Neural progenitor cell (in vitro differentiated cells): ENCODE measurements at places on chromosomes 6 and 20. TPM values are rescaled to one million over a fixed set of nuclear protein-coding genes. Genes with fewer than 3 reads are reported as not detected.

FOXP4 gene
- total RNA-seq: 2.7 and 6.9 TPM in 2 replicates

BACH2 gene
- 3.9 and 5.3 TPM in 2 replicates for total RNA-seq

DNA sequence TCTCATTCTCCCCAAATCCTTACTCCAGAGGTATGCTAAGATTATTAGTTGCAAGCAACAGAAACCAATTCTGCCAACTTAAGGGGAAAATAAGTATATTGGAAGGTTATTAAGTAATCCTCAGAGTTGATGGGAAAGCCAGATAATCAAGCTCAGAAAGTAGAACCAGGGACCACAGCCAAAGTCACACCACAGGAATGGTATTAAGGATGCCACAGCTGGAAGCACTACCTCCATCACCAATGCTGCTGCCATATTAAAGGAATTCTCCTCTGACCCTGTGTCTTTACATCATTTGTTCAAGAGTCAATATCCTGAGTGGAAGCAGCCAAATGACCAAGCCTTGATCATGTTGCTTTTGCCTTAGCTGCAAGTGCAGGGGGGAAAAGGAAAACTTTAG, 9.9 kb downstream of the PROCR start:
- H3K4me1 ChIP-seq: no peaks in the 10 kb centered on the region
- no peak for DNase-seq
- H3K27me3 ChIP-seq: no peaks in the 10 kb centered on the region
- no peak overlapping the region for H3K4me3 ChIP-seq
- H3K36me3 ChIP-seq: no peaks in the 10 kb centered on the region

- no peak overlapping the region for H3K27ac ChIP-seq
- no peaks in the 10 kb centered on the region for H3K36me3 ChIP-seq
These were observed 14.3 kb upstream of the MYT1 start for GRCh38 chr20:64149809-64150560.

GRCh38 chr6:95227351-95227750, 350.0 kb upstream of the MANEA start:
- H3K27me3 ChIP-seq: peaks cover 27% of the 10 kb centered on the region
- no peaks in the 10 kb centered on the region for H3K36me3 ChIP-seq
- H3K4me3 ChIP-seq: no peak overlapping the region
- no peak for DNase-seq
- H3K4me1 ChIP-seq: peaks cover 13% of the 10 kb centered on the region

DNA sequence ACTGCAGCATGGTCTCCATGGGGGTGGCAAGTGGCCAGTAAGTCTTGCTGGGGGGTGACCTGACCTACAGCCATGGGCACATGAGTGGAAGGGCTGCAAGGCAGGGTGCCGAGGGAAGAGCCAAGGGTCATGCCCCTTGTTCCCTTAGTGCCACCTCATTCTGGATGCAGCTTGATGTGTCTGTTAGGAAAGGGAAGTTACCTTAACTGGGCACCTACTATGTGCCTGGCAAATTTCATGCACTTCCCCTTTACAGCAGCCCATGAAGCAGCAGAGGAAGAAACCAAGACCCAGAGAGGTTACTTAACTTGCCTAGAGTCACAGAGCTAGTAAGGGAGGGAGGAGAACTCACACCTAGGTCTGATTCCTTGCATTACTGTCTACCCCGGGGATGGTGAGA, 174.0 kb downstream of the MRPL14 start:
- no peaks in the 10 kb centered on the region for H3K36me3 ChIP-seq
- no peaks in the 10 kb centered on the region for H3K27me3 ChIP-seq
- H3K4me3 ChIP-seq: no peak overlapping the region
- no peak for DNase-seq
- H3K4me1 ChIP-seq: peaks cover 10% of the 10 kb centered on the region
- no peak overlapping the region for H3K27ac ChIP-seq

ADGRF1 gene
- not detected in 2 replicates for total RNA-seq

- H3K36me3 ChIP-seq: no peaks in the 10 kb centered on the region
- H3K4me3 ChIP-seq: no peak overlapping the region
- no peak for DNase-seq
- H3K27ac ChIP-seq: no peak overlapping the region
- H3K4me1 ChIP-seq: no peaks in the 10 kb centered on the region
- peaks cover 14% of the 10 kb centered on the region for H3K27me3 ChIP-seq
These were observed 300.4 kb downstream of the TAF4 start for GRCh38 chr20:61765081-61765870.

DNAAF9 gene
- total RNA-seq: 14.1 and 15.1 TPM in 2 replicates

DNA sequence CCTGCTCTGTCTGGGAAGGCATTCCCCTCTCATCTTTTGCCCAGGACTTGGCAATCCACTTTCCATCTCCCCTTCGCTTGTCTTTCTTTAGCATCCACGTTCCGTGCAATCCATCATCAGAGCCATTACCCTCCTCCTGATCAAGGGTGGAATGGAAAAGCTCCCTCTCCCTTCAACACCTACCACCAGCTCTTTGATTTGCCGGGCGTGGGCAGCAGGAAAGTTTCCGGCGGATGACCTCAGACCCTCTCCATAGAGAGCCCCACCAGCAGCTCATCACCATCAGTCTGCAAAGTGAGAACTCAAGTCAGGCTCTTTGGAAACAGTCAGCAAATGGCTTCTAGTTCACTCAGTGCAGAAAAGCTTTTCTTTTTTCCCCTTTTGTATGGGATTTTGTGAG, 76.2 kb downstream of the TSHZ2 start:
- no peaks in the 10 kb centered on the region for H3K27me3 ChIP-seq
- no peaks in the 10 kb centered on the region for H3K36me3 ChIP-seq
- no peak overlapping the region for H3K4me3 ChIP-seq
- no peak for DNase-seq

- H3K36me3 ChIP-seq: no peaks in the 10 kb centered on the region
- H3K4me1 ChIP-seq: peaks cover 36% of the 10 kb centered on the region
- no peak overlapping the region for H3K4me3 ChIP-seq
- no peaks in the 10 kb centered on the region for H3K27me3 ChIP-seq
These were observed 129.5 kb downstream of the INSM1 start for GRCh38 chr20:20497242-20497978.

DNA sequence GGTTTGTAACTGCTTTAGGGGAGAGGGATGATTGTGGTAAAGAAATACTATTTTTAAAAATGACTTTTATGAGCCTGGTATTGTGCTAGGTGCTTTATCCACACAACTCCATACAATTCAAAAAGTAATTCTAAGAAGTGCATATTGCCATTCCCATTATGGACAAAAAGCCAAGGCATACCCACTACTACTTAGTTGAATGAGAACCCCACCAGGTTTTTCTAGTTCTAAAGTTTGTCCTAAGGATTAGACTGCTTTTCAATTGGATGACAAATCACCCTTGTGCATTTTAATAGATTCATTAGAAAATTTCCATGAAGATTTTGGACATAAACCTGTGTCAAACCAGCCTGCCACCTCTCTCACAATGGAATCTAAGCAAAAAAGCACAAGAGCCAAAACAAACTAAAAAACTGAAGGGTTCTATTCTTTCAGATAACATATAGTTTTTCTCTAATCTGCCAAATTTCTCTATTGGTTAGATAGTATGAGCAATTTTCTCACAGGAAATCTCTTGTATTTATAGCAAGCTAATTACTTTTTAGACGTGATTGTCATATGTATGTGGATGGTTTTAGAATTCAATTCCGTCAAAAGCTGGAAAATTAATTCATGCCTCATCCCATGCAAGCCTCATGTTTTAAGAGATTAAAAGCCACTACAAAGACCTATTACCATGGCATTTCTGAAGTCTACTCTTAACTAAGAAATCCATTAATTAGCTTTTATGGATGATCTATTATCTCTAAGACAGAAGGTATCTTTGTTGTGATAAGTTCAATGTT, 325.5 kb downstream of the RNGTT start:
- no peaks in the 10 kb centered on the region for H3K36me3 ChIP-seq
- no peak overlapping the region for H3K4me3 ChIP-seq
- peaks cover 24% of the 10 kb centered on the region for H3K4me1 ChIP-seq
- no peak for DNase-seq
- H3K27me3 ChIP-seq: no peaks in the 10 kb centered on the region
